ENCODE measurements at places on chromosomes 16 and 17.
A peak's percentile ranks its signal among the peaks of the same experiment; 100 is the strongest.

DNA sequence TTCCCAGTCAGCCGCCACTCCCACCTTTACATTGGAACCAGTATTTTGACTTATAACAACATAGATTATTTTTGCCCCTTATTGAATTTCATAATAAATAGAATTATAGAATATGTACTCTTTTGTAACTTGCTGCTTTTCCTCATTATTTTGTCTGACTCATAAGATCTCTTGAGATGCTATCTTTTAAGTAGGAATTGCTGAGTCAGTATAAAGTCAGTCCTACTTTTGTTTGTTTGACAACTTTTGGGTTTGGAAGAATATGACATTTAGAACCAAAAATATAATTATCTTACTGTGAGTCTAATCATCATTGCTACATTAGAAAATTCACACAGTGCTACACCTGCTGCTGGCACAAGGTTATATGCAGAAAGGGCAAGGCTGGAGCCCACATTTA, 69.7 kb downstream of the STXBP4 start:
- no peak for DNase-seq

- no peak for DNase-seq
These were observed 42.5 kb downstream of the PLCG2 start for GRCh38 chr16:81821436-81822128.

GRCh38 chr16:21673469-21673868, 9.7 kb downstream of the OTOA start:
- no peak for DNase-seq

- no peak for DNase-seq
These were observed at the start of gene SRL for GRCh38 chr16:4241928-4242283. Gene SRL, minus strand, starts transcription at chr16:4242080. Its CDS starts 13 bp downstream, at chr16:4242067.

DNA sequence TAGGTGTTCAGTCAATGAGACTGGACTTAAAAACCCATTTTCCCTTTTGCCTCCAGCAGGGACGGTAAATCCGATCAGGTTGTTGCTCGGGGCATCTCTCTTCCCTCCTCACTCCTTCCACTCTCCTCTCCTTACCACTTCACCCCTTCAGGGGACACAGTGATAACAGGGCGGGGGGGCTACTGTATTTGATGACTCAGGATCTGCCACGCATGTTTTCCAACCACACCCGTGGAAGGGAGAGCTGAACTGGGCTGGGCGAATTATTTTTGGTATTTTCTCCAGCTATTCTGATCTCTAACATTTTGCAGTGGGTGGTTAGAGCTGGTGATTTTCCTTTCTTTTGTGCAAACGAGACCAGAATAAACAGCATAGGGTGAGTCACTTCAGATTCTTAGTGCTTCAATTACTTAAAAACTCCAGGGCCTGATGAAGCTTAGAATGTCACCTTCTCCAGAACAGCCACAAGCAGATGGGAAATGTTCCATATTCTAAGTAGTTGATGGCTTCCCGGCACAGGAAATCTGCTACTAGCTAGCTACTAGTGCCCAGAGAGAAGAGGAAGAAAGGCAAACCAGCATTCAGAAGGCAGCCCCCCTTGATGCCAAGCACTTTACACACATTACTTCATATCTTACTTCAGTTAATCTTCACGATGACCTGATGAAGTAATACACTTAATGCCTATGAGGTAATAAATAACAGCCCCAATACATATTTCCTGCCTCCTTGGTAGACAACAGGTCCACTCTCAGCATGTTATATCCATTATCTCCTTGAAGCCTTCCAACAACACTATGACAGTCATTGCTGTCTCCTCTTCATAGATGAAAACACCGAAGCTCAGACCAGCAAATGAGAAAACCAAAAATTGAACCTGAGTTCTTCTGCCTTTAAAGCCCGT, 74.1 kb downstream of the ASIC2 start:
- no peak for DNase-seq

DNA sequence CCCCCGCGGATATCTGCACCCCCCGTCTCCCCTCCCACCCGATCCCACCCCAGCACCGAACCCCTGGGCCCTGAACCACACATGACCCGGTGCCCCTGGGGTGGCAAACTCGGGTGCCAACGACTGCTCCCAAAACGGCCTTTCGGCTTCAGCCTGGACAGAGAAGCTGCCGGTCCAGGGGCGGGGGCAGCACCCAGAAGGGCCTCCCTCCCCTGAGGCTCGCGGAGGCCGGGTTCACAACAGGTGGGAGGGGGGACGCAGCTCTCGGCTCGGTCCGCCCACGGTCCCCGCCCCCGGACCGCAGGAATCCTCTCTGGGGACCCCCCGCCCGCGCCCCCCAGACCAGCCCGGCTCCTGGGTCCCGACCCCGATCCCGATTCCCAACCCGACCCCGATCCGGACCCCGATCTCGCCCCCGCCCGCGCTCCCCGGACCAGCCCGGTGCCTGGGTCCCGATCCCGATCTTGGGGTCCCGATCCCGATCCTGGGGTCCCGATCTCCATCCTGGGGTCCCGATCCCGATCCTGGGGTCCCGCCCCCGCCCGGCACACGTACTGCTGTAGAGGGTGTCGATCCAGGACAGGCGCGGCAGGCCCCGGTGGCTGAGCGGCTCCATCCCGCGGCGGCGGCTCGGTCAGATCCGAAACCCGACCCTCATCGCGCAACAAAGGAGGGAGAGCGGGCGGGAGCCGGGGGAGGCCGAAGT, 516 bp downstream of the ABR start:
- no peak for DNase-seq

DNA sequence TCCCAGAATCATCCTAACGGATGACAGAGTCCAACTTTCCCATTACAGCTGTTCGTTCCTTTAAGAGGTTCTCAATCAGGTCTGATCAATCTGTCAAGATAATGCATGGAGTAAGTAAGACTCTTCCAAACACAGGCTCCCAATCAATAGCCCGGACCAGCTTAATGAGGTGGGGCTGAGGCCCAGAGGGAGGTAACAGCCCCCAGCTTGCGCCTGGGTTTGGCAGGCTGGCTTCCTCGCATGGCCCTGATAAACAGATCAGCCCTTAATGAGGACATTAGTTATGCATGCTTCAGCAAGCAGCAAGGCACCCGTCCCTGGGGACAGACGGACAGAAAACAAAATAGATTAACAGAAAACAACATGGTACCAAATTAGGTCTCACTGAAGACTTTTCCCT, 145.7 kb downstream of the ZFHX3 start:
- no peak for DNase-seq

GRCh38 chr17:51533219-51533618, 272.9 kb downstream of the UTP18 start:
- DNase-seq = no peak

DNA sequence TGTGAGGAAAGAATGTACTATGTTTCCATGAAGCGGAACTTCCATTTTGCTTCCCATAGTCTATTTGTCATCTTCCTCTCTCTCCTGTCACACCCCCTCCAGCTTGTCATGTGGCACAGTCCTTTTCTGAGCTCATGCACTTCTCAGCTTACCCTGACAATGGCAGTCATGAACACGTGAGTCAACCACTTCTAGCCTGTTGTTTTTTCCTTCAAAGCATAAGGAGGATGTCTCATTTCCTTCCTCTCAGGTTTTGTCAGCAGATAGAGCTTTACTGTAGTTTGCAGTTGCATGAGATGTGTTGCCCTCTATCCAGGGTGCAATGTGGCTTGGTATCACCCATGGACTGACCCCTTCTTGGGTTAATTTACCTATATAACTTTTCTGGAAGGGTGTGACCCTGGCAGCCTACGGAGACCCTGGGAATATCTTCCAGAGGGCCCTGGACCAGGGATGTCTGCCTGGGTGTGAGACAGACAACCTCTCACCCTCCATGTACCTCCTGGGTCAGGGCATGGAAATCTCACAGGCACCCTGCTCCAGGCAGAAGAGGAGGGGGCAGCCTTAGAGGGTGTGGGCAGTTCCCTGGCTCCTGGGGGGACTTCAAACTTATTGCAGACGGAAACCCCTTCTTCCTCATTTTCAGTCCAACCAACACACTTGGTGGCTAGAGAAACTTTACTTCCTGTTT, 4.0 kb upstream of the ZNF267 start:
- DNase-seq = peak; percentile 91

DNA sequence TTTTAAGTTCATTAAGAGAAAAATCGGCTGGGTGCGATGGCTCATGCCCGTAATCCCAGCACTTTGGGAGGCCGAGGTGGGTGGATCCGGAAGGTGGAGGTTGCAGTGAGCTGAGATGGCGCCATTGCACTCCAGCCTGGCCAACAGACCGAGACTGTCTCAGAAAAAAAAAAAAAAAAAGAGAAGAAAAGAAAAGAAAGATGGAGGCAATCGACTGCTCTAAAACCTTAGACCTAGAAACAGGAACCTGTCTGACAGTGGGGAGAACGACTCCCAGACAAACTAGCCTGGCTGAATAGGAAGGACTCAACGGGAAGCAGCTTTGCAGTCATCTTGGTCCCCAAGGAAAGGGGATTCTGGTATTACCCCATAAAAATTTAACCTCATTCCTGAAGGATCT, 13.7 kb downstream of the MRC2 start:
- no peak for DNase-seq

GRCh38 chr16:16780588-16780987, 401.6 kb downstream of the NPIPA7 start:
- no peak for DNase-seq

DNA sequence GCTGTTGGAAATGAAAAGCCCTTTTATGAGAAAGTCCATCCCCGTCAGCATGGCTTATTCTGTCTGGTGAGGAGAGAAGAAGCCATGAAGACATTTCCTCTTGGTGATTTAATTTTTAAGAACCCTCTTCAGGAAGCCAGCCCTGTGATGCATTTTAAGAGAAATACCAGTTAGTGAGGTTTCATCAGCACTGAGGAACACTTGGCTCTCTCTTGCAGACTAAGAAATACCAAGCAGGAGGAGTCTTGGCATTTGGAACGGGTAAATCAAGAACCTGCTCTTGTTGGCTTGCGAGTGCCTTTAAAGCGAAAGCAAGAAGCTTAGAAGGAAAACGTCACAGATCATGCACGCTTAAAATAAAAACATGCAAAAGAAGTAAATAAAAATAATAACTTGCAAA, 17.5 kb downstream of the RAB11FIP3 start:
- DNase-seq = no peak

DNA sequence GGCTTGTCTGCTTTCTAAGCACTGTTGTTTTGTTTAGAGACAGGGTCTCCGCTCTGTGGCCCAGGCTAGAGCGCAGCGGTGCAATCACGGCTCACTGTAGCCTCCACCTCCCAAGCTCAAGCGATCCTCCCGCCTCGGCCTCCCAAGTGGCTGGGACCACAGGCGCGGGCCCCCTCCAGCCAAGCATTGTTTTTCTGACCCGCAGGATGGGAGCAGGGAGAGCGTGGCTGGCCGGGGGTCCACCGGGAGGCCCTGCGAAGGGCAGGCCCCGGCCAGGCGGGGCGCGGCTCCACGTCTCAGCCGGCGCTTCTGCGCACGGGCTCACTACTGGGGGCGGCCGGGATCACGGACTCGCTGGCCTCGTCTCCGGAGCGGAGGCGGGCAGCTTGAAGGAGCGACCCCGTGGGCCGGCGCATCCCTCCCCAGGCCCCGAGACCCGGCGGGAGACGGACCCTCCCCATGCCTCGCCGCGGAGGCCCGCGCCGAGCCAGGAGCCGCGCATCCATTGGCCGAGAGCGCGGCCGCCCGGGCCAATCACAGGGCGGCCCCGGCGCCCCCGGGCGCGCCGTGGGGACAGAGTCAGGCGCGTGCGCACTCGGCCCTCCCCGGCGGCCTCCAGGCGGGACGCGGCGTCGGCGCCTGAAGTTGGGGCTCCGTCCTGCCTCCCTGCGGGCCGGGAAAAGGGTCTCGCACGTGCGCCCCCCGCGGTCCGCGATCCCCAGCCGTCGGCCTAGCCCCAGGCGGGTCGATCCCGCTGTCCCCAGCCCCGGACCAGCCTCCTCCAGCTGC, 24.9 kb downstream of the ACTG1 start:
- peak; percentile 76 for DNase-seq

- DNase-seq = no peak
These were observed 196.9 kb upstream of the CDH11 start for GRCh38 chr16:65318590-65319257.

- no peak for DNase-seq
These were observed 1.6 kb upstream of the KIAA0513 start for GRCh38 chr16:85025781-85026653.

DNA sequence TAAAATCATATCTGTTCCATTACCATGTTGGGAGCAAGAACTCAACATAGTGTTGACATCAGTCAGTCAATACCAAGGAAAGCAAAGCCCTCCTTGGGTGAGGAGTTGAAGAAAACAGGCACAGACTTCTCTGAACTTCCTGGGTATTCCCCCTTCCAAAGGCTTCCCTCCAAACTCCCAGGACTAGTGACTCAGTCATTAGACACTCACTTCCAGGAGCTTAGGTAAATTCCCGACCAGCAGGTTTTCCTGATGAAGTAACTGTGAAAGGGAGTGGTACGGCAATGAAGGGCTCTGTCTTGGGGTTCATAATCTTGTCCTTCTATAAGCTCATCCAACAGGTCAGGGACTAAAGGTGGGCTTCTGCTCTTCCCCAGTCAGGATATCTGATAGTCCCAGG, 293.8 kb upstream of the AXIN2 start:
- DNase-seq = no peak

- DNase-seq = peak; percentile 71
These were observed 140.5 kb downstream of the SEC14L1 start for GRCh38 chr17:77281122-77281903.

DNA sequence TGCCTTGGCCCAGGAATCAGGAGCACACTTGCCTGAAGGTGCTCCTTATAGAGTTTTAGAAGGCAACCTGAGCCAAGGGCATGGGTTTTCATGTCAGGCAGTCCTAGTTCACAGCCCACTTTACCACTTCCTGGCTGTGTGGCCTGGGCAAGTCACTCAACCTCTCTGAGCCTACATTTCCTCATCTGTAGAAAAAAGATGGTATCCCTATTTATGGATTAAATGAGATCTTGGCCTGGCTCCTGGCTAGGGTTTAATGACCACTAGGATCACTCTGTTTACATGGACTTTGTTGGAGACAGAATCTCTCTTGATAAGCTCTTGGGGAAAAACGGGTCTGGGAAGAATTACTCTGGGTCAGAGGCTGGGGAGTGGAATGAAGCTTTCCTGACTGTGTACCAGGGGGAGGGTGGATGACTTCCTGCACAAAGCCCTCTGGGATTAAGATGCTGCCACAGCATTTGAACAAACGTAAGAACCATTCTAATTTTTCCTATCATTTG, 2.3 kb downstream of the MT2A start:
- DNase-seq = no peak

GRCh38 chr16:69709456-69710084, 16.8 kb downstream of the NQO1 start:
- DNase-seq = no peak
